RCC 7860 (cell line): ENCODE measurements at places on chromosomes 7 and 10.

DNA sequence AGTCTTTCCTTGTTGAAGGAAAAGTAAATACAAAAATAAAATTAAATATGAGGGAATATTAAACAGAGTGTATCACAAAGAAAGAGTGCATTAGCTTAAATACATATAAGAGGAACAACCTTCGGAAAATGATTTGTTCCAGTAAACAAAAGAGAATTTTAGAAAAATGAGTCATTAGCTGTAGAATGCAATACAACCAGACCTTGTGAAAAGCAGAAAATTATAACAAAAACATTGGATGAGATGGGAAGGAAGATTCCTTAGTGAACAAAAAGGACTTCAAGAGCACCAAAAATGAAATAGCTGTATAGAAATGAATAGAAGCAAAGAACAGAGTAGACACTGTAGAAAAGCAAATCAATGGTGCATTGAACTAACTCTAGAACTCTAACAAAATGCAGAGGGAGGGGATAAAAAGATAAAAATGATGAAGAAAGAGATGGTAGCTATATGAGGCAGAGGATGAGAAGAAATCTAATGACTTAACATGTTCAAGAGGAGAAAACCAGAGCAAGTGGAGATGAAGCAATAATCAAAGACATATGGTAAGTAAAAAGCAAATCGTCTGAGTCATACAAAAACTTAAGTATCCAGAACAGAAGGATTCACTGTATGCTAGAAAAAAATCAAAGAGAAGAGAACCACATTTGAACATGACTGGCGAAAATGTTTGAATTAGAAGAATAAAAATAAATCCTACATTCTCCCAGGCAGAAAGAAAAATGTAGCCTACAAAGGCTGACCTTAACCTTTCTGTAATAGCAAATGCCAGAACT, 190.5 kb downstream of the TMEM26 start:
- no peak for DNase-seq

- DNase-seq, result no peak
These were observed 32.8 kb upstream of the VIPR2 start for GRCh38 chr7:159177284-159177953.

GRCh38 chr10:78321500-78321899, 287.8 kb downstream of the RPS24 start:
- no peak for DNase-seq

- DNase-seq, result no peak
These were observed 181.9 kb downstream of the AKR1D1 start for GRCh38 chr7:138258197-138258559.

DNA sequence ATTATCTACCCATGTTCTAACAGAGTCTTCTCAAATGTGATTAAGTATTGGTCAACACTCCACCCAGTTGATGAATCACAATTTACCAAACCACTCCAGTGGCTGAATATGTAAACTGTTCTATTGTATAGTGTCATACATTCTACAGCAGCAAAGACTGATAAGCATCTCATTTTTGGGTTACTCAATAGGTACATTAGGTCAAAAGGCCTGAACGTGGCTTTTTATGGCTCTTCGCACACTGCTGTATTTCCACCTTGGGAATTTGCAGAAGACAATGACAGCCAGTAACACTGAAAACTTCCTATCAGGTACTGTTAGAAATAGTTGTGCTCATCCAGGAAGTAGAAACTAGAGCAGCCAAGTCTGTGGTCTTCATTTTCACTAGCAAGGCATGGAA, 166.9 kb downstream of the GLI3 start:
- no peak for DNase-seq

DNA sequence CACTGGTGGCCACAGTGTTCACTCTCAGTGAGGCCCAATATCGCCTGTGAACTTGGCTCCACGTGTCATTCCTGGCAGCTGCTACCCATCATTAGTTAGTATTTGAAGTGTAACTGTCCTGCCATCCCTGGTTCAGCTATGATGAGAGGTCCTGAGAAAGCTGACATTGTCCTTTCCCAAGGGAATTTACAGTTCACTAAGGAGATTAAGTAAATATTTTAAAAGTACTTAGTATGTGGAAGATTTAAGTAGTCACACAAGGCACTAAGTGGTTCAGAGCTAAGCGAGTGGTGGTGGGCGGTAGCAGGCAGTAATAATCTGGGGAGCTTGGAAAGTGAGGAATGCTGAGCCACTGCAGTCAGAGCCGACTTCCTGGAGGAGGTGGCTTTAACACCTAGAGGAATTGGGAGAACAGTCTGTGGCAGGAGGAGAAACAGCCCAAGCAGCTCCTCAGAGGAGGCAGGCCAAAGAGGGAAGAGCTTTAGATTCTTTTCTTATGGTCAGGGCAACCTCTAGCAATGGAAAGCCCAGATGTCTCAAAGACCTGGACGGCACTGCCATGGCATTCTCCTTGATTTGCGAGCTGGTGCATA, 519.7 kb downstream of the LRMDA start:
- no peak for DNase-seq

- DNase-seq, result no peak
These were observed 631.1 kb upstream of the MBL2 start for GRCh38 chr10:53403688-53404087.
